ENCODE measurements at places on chromosomes 3 and 15.

DNA sequence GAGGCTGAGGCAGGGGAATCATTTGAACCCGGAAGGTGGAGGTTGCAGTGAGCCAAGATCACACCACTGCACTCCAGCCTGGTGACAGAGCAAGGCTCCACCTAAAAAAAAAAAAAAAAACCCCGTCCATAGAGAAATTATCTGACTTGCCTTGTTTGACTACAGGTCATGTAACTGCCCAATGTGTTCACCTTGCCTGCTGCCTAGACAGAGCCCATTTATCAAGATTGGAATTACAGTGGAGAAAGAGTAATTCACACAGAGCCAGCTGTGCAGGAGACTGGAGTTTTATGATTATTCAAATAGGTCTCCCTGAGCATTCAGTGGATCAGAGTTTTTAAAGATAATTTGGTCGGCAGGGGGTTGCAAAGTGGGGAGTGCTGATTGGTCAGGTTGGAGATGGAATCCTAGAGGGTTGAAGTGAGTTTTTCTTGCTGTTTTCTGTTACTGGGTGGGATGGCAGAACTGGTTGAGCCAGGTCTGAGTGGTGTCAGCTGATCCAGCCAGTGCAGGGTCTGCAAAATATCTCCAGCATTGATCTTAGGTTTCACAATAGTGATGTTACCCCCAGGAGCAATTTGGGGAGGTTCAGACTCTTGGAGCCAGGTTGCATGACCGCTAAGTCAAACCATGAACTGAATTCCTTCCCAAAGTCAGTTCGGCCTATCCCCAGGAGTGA, 40.8 kb upstream of the ACP3 start:
- no peak for DNase-seq

- DNase-seq: no peak
Observed at GRCh38 chr15:79769933-79770759, 126.7 kb downstream of the MTHFS start.

- no peak for DNase-seq
Observed at GRCh38 chr3:109057056-109057455, 60.9 kb downstream of the MORC1 start.

DNA sequence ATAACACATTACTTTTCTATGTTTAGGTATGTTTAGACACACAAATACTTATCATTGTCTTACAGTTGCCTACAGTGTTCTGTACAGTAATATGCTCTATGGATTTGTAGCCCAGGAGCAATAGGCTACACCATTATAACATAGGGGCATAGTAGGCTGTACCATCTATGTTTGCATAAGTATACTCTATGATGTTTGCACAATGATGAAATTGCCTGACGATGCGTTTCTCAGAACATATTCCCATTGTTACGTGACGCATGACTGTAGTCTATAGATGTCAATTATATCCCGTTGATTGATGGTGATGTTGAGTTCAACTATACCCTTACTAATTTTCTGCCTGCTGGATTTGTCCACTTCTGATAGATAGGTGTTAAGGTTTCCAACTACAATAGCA, 139.4 kb upstream of the PFN2 start:
- no peak for DNase-seq

DNA sequence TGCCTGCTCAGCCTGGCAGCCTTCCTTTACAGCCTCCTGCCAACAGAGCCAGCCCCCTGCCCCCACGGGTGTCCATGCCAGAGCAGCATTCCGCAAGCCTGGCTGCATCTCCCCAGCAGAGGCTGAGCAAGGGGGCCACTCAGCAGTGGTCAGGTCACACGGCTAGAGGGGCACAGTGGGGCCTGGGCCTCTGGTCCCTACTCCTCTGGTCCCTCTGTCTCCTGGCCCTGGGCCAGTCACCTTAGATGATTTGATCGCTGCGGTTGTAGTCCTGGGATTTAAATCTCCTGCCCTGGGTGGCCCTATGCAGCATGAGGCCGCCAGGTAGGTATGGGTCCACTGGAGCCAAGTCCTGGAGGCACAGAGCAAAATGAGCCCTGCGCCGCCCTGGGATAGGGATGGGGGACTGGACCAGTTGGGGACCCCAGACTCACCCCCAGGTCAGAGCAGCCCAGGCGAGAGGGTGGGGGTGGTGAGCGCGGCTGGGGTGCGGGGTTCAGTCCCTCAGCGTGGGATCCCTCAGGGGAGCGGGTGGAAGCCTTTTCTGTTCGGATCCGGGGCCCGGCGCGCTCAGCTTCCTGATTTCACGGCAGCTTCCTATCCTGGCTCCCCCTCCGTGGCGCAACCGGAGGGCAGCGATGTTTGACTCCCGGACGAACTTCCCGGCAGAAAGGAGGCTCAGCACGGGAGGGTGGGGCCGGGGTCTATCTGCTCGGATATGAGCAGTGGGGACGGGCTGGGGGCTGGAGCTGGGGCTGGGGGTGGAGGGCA, at the start of gene ZBTB47:
ZBTB47 (plus strand) TSS at position 138 of the 771 bp plus-strand sequence. CDS start 4,659 bp downstream, outside the sequence.
- peak; percentile 52 for DNase-seq

DNA sequence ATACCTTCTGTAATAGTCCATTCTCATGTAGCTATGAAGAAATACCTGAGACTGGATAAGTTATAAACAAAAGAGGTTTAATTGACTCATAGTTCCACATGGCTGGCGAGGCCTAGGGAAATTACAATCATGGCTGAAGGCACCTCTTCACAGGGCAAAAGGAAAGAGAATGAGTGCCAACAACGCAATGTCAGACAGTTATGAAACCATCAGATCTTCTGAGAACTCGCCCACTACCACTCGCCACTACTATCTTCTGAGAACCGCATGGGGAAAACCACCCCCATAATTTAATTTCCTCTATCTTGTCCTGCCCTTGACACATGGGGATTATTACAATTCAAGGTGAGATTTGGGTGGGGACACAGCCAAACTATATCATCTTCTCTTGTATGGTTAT, 406.8 kb upstream of the CBLB start:
- no peak for DNase-seq

DNA sequence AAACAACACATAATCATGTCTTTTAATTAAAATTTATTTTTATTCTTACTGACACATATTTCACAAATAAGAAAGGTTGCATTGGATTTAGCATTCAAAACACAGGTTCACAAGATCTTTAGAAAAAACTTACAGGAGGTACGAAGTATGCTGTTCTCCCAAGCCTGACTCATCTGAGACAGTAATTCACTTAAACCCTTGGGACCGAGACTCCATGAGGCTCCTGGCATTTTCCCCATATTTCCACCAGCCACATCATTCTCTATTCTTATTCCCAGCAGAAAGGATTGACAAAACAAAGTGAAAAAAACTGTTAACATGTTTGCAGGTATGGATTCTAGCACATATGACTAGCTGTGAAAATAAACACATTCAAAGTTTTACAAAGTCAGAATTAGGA, 52.6 kb downstream of the CNTN3 start:
- DNase-seq: no peak

DNA sequence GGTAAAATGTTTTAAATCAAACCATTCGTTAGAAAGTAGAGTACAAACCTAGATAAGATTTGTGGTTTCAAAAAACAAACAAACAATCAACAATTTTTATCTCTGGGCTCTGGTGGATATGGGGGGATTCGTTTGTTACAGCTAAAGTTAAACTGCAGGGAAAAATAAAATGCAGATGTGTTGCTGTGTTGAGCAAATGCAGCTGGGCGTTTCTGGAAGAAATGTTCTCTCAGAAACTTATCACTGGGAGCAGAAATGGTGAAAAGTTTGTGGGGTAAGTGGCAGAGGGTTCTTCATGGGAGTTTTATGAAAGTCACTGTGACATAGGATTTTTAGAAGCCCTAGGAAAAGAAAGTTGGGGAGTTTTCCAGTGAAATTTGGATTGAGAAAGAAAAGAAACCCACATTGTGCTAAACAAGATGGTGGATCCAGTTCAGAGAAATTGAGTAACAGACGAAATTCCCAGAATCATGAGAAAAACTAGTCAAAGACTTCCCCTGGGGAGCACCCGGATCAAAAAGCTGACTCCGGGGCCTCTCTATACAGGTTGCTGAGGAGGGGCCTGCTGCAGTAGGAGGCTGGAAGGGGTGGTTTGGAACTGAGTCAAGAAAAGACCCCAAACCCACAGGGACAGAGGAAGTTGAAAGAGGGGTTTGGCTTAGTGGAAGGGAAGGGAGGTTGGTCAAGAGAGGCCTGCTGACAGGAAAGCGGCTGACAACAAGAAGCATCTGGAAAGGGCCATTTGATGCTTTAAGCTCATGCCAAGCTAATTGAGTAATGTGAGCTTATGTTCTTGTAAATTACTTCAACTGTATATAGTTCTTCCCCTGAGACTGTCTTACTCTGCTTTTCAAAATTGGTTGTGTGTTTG, 108.7 kb downstream of the RARB start:
- DNase-seq: no peak

- DNase-seq: peak; percentile 16
Observed at GRCh38 chr3:133855002-133855370, 40.7 kb downstream of the RAB6B start.

DNA sequence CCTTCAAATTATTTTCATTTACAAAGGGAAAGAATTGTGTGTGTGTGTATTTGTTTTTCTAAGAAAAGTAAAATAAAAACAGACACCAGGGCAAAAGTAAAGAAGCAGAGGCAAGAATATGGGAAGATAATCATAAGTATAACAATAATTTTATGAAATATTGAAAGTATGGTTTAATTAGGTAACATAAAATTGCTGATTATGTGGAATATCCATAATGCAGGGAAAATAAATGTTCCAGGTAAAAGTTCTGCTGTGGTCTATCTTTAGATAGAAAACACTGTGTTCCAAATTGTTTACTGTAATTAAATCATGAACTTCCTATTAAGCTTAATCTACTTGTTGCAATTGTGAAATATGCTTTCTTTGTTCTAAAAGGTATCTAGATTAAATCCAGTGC, 25.7 kb upstream of the KCNMB2 start:
- DNase-seq: no peak

GRCh38 chr3:157585386-157585785, 82.2 kb upstream of the VEPH1 start:
- no peak for DNase-seq

DNA sequence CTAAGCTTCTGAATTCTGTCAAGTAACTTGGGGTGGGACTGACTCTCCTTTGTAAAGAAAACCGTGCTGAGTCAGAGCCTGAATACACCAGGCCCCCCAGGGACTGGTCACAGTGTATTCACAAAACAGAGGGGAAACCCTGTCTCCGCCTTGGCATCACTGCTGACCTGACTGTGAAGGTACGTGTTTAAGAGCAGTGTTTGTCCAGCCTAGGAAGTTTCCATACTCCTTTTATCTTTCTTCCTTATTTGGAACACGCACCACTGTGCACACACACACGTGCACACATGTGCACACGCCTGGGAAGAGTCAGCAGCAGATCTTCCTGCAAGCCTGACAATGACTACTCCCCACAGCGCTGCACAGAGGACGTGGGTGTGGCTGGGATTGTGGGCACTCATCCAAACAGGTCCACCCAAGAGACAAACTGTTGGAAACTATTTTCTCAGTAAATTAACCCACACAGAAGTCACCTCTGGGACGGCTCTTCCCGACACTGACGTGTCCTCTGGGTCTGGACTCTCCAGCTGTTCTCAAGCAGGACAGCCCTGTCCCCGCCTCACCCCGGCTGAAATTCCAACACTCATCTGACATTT, 87.7 kb downstream of the ATP10A start:
- DNase-seq: no peak

DNA sequence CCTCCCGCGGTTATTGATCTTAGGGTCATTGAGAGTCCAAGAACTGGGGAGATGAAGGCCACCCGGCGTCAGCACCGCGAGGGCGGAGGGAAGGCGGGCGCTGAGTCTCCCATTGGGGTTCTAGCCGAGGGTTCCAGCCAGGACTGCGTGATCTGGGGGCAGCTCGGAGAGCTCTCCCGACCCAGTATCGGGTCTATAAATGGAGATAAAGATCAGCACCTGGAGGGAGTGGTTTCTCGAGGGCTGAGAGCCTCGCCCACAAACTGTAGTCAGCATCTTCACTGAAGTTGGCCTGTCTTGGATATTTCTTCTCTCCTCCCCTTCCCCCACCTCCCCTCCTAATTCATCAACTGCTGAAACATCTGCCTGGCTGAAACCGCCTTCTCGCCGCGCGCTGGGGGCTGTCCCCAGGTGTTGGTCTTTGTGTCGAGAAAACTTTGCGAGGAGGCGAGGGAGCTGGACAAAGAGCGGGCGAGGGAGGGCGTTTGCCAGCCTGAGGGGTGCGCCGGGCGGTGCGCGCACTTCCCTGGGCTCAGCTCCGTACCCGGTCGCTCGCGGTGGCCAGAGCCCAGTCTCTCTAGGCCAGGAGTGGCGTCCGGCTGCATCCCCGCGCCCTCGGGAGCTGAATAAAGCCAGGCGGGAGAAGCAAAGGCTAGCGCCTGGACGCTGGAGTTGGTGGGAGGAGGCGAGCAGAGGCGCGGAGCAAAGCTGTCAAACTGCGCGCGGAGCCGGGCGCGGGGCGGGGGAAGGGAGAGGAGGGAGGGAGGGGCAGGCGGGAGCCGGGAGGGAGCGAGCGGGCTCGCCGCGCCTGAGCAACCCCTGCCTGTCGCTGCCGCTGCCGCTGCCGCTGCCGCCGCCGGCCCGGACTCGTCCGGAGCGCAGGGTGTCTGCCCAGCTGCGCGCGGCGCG, at the start of gene ST8SIA2:
ST8SIA2 (plus strand) TSS at position 811 of the 909 bp plus-strand sequence. CDS start 184 bp downstream, outside the sequence.
- DNase-seq: peak; percentile 87

All from GM23338 (cell line).